ENCODE measurements at places on chromosomes 1 and 21.

DNA sequence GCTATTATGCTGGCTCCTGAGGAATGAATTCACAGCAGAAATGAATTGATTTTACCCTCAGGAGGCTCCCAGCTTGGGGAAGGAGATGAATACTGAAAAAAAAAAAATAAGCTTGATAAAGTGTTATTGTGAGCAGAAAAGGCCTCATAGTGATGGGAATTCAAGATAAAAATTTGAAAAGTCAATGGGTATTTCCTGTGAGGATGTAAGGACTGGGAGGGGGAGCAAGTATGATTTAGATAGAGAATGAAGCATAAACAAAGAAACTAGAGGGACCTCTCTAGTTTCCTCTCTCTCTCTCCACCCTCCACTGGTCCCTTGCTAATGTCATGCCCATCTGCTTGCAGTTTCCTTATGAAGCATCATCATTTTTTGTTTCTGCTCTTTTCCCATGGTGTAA, 439.0 kb upstream of the PLXNA2 start:
- DNase-seq: no peak

DNA sequence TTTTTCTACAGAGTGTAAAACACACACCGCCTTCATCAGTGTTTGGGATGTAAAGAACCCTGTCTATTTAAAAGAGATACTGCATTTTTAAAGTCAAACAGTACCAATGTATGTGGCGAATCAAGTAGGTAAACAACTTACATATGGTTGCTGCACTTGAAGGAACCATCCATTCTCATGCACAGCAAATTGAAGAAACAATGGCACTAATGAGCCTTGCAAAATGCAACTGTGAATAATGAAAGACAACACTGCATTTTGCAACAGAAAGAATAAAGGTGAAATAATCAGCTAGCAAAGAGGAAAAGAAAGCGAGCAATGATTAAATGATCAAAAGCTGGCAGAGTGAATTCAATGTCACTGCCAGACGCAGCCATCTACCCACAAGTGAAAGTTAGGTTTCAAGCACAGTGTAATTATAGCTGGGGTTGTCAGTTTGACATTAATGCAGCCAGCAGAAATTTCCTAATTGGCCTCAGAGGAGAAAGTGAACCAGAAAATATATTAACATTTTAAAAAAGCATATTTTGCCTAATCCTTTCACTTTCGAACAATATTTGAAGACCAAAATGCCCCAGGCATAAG, 10.9 kb upstream of the BARHL2 start:
- no peak for DNase-seq

- no peak for DNase-seq
Observed at GRCh38 chr1:8652467-8653046, 164.9 kb downstream of the RERE start.

- DNase-seq: no peak
Observed at GRCh38 chr1:192158181-192158580, at the start of gene RGS18. Gene RGS18 (plus strand): TSS chr1:192158462. CDS start chr1:192158638, 176 bp downstream.

- no peak for DNase-seq
Observed at GRCh38 chr1:185077374-185077773, 32.0 kb downstream of the RNF2 start.

DNA sequence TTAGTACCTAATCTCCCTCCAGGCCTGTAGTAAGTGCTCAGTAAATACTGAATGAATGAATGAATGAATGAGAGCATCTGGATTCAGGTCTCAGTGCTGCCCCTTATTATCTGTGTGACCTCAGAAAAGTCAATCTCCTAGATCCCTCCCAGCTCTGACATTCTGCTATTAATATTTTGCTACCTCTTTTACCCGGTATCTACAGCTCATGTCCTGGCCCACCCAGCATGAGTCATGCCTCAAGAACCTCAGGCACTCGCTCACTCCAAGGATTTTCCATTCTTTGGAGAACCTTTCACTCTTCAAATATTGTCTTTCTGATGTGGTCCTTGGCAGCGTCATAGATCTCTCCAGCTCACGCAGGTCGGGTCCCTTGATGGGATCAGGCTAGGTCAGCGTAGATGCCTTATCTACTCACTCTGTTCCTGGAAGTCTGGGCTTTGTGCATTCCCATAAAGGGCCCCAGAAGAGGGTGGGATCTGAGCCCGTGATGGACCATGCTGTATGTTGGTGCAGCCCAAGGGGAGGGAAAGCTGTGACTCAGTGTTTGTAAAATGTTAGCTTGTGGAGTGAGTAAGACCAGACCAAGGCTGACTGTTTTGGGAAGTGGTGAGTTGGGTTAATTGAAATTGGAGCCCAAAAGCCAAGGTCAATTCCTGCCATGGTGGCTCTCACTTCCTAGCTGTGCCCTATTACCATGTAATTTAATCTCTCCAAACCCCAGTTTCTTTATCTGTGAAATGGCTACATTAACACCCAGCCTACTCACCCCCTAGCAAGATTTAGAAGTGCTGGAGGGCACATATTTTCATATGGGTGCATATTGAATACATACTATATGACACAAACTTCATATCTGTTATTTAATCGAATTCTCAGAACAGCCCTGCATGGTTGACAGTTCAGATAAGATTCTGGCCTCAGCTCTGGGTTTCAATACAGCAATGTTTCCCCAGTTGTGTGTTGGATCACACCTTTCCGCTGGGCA, 214.1 kb upstream of the USP24 start:
- DNase-seq: no peak

- no peak for DNase-seq
Observed at GRCh38 chr1:246270236-246270635, 236.8 kb downstream of the SMYD3 start.

GRCh38 chr1:44217809-44218410, 4.6 kb downstream of the DMAP1 start:
- DNase-seq: peak; percentile 27

GRCh38 chr1:158094571-158094970, 86.1 kb upstream of the CD1D start:
- no peak for DNase-seq
